ENCODE measurements at places on chromosomes 1 and 21. TPM values are rescaled to one million over a fixed set of nuclear protein-coding genes. Genes with fewer than 3 reads are reported as not detected.

MROH7 gene
- not detected for total RNA-seq

ZSCAN20 gene
- total RNA-seq: 4.4 TPM

SH3BGR gene
- total RNA-seq: 2.8 TPM

MARK1 gene
- total RNA-seq: 4.1 TPM

CDC20 gene
- total RNA-seq: 14.5 TPM
